Activated CD4-positive, alpha-beta T cell treated with anti-CD3 and anti-CD28 coated beads, Interleukin-2, amount 10 ng/mL, durations not matched to agents 7 days and 5 days (primary cell): ENCODE measurements at places on chromosomes 4 and X. TPM values are rescaled to one million over a fixed set of nuclear protein-coding genes. Genes with fewer than 3 reads are reported as not detected.

RAB39B gene
- total RNA-seq: 8.0 TPM

POF1B gene
- total RNA-seq: 0.12 TPM

FGFBP1 gene
- total RNA-seq: not detected

GRCh38 chr4:181710143-181710542 is 533.1 kb upstream of the TENM3 start:
- no peak overlapping the region for H3K27ac ChIP-seq
- H3K36me3 ChIP-seq: no peaks in the 10 kb centered on the region
- H3K27me3 ChIP-seq: no peaks in the 10 kb centered on the region

DNA sequence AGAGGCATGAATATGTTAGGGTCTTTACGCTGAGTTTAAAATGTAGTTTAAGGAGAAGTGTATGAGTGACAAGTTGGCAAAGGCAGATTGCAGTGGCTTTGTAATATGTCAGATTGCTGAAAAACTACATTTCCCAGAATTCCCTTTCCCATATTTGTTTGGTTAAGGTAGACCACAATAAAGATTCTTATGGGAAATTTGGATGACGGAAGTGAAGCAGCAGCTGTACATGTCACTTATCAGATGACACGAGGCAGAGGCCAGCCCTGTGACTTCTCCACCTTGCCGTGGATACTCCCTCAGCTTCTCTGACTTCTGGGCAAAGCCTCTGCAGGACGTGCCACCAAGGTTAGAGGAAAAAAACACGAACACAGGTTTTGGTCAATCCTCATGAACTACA is 229.7 kb upstream of the DKK2 start:
- H3K27ac ChIP-seq: no peak overlapping the region
- no peak for DNase-seq
- H3K36me3 ChIP-seq: no peaks in the 10 kb centered on the region
- H3K4me3 ChIP-seq: no peak overlapping the region
- peaks cover 3% of the 10 kb centered on the region for H3K27me3 ChIP-seq

GRCh38 chrX:152915541-152916241 is 17.8 kb downstream of the ZNF185 start:
- no peak overlapping the region for H3K4me3 ChIP-seq
- no peaks in the 10 kb centered on the region for H3K27me3 ChIP-seq
- peak; percentile 8 for DNase-seq
- H3K36me3 ChIP-seq: no peaks in the 10 kb centered on the region
- H3K4me1 ChIP-seq: no peaks in the 10 kb centered on the region
- H3K27ac ChIP-seq: no peak overlapping the region

DNA sequence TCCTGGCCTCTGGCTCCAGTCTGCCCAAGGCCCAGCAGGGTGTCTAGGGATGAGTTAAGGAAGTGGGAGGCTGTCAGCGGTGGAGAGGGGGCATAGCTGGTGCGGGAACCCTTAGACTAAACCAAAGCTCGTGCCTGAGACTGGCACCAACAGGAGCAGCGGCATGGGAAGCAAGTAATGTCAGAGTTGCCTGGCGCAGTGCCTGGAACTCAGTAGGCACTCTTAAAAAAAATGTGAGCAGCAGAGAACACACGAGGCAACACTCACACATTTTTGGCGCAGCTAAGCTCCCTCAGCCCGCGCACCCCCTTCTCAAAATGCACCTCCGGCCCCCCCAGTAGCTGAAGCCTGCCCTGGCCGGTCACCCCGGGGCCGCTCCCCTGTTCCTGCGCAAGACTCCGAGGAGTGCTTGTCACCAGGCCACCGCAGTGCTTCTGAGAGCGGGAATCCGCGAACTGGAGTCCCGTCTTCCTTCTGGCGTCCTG is 583 bp downstream of the GABRE start:
- DNase-seq: no peak
- H3K4me3 ChIP-seq: no peak overlapping the region

- DNase-seq: no peak
- no peaks in the 10 kb centered on the region for H3K4me1 ChIP-seq
- peaks cover 7% of the 10 kb centered on the region for H3K27me3 ChIP-seq
- H3K27ac ChIP-seq: no peak overlapping the region
- H3K4me3 ChIP-seq: no peak overlapping the region
These were observed 200.6 kb downstream of the CHIC2 start for GRCh38 chr4:53863736-53864365.

DNA sequence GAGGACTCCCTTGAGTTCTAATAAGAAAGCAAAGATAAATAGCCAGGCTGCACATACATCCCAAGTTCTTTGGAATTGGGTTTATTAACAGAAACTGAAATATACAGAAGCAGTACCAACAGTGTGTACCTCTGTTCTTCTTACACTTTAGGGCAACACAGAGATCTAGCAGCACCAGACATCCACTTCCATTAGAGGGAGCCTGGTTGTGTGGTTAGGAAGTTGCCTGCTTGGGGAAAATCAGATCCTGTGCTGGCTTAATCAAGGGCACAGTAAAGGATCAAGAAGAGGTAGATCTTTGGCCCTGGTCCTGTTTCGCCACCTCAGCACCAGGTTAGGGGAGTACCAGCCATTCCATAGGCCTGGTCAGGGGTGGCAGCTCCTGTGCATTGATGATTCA is 231.1 kb upstream of the ARHGAP24 start:
- H3K27ac ChIP-seq: no peak overlapping the region
- DNase-seq: no peak
- H3K4me3 ChIP-seq: no peak overlapping the region
- no peaks in the 10 kb centered on the region for H3K27me3 ChIP-seq
- H3K36me3 ChIP-seq: no peaks in the 10 kb centered on the region

DNA sequence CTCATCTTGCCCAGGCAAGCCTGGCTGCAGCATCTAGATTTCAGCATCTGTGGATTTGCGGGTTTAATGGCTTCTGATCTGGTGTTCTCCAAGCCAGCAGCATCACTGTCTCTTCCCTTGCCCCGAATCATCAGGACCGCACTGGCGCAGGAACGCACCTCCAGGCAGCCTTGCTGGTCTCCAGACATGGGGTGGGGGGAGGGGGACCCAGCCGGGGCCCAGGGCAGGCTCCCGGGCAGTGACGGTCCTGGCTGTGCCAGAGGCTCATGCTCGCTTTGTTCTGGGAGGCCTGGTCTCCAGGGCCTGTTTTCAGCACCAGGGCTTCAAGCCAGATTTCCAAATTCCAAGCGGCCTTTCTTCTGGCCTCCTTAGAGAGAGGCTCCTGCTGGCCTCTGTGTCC is 4.9 kb downstream of the CFAP99 start:
- H3K36me3 ChIP-seq: no peaks in the 10 kb centered on the region
- no peak for DNase-seq
- no peak overlapping the region for H3K4me3 ChIP-seq
- H3K27ac ChIP-seq: no peak overlapping the region
- H3K4me1 ChIP-seq: peaks cover 12% of the 10 kb centered on the region

DNA sequence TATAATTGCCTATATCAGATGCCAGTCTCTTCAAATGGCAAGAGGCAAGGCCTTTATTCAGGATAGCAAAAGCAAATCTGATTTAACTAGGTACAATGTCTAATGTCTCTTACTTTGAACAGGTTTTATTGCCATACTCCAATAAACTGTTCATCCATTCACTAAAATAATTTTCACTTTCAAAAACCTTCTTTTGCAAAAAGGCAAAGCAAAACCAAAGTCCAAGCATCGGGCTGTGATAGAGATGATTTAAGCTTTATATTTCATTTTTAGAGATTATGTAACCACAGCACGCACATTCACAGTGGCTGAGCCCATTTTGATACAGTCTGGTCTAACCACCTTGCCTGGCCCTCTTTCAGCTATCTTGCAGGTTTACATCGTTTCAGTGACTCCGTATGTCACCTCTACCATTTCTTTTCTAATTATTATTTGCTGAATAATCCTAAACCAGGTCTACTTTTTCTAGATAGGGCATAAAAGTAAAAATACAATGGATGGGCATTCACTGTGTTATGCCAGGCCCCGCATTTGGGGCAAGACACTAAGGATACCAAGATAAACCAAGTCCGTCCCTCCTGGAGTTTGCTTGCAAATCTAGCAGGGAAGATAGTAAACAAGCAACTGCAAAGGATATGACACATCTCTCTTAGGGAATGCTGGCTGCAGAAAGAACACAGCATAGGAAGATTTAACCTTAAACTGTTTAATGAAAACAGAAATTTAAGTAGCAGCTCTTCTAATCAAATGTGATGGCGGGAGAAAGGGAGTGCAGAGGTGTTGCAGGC is 1.8 kb downstream of the CASP3 start:
- H3K36me3 ChIP-seq: peaks cover 54% of the 10 kb centered on the region
- H3K4me3 ChIP-seq: peak overlapping the region; percentile 96
- H3K27ac ChIP-seq: peak overlapping the region; percentile 96
- peaks cover 71% of the 10 kb centered on the region for H3K4me1 ChIP-seq
- no peak for DNase-seq

GRCh38 chrX:133781174-133781573 is 204.2 kb downstream of the GPC3 start:
- no peak overlapping the region for H3K27ac ChIP-seq
- H3K36me3 ChIP-seq: no peaks in the 10 kb centered on the region
- no peaks in the 10 kb centered on the region for H3K27me3 ChIP-seq

DNA sequence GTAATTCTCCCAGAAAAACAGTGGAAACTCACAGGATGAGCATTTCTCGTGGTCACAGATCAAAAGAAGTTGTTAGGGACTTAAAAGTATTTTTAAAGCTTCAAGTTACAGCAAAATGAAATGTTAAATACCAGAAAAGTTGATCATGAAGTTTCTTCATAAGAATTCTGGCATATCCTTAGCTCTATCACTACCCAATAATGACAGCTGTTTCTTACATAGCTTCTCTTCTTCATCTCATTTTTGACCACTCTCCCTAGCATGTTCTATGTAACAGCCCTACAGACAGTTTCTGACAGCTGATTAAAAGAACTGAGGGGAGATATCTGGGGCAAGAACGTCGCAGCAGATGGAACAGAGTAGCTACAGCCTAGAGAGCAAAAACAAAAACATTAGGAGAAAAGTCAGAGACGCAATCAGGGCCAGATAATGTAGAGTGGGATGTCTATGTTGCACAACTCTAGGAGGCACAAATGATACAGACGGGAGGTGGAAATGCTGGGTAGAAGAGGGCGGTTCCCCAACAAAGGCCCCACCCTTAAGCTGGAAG is 108.7 kb downstream of the CORIN start:
- DNase-seq: no peak
- H3K4me1 ChIP-seq: no peaks in the 10 kb centered on the region
- no peak overlapping the region for H3K4me3 ChIP-seq

GRCh38 chr4:175813821-175814220 is 1.8 kb upstream of the GPM6A start:
- H3K27me3 ChIP-seq: no peaks in the 10 kb centered on the region
- H3K36me3 ChIP-seq: no peaks in the 10 kb centered on the region
- no peak for DNase-seq
- no peak overlapping the region for H3K4me3 ChIP-seq
- no peak overlapping the region for H3K27ac ChIP-seq

- no peak for DNase-seq
- H3K27me3 ChIP-seq: no peaks in the 10 kb centered on the region
- no peak overlapping the region for H3K27ac ChIP-seq
- no peak overlapping the region for H3K4me3 ChIP-seq
- no peaks in the 10 kb centered on the region for H3K36me3 ChIP-seq
- H3K4me1 ChIP-seq: no peaks in the 10 kb centered on the region
These were observed 172.9 kb upstream of the TTC29 start for GRCh38 chr4:147118528-147118927.

DNA sequence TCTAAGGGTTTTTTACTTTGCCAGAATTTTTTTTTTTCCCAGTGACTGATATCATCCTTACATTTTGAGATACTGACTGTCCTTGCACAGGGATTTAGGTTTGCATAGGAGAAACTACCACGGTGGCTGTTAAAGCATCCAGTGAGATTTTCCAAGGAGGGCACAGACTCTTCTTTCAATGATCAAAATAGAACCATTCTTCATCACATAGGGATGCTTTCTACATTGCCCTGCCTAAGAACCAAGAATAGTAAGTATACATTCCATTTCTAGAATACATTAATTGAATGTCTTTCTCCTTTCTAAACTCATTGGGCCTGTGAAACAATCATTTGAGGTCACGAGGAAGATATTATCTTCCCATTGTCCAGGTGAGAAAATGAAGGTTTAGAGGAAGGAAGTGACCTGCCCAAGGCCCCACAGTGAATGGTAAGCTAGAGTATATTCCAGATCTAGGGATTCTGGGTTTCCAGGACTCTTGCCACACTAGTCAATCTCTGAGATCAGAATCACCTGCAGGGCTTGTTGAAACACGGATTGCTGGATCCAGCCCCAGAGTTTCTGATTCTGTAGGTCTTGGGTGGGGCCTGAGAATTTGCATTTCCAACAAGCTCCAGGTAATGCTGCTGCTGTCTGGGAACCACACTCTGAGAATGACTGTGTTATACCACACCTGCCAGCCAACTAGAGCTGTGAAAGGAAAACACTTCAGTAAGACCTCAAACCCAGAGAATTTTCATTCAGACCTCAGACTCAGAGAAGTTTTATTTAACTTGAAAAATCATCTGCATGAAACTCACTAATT is 17.7 kb upstream of the TMEM154 start:
- H3K27ac ChIP-seq: peak overlapping the region; percentile 1
- H3K36me3 ChIP-seq: no peaks in the 10 kb centered on the region
- peaks cover 19% of the 10 kb centered on the region for H3K4me1 ChIP-seq
- DNase-seq: no peak
- H3K4me3 ChIP-seq: no peak overlapping the region

DNA sequence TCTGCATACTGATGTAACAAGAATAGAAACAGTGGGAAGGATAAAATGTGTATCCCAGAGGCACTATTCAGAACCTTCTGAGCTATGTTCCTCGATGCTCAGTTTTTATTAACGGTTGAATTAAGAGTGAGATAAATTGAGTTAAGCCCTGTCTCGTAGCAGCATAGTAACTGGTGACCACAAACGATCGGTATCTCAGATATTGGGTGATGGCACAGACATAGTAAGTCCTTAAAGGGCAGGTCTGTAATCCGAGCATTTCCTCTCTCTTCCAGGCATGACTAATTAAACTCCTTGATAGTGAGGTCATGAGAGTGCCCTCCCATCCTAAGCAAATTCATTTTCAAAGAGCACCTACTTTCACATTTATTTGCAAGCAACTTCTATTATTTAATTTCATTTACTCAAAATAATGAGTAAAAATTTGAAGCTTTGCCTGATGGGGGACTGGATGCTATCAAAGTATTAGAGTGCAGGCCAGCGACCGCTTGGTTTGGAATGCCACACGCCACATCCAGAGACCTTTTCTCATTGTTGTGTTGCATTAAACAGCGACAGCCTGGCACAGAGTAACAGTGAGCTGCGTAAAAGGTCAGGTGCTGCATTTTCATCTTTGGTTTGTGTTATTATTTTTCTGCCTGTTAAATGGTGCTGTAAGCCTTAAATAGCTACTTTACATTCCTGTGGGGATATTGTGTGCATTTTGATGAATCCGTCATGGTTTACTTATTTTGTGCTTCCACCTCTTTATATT is 101.9 kb downstream of the PCDH7 start:
- H3K4me1 ChIP-seq: no peaks in the 10 kb centered on the region
- no peak overlapping the region for H3K4me3 ChIP-seq
- H3K27ac ChIP-seq: no peak overlapping the region
- H3K27me3 ChIP-seq: no peaks in the 10 kb centered on the region
- no peaks in the 10 kb centered on the region for H3K36me3 ChIP-seq

- no peak overlapping the region for H3K27ac ChIP-seq
- H3K36me3 ChIP-seq: peaks cover 8% of the 10 kb centered on the region
- DNase-seq: no peak
- H3K27me3 ChIP-seq: peaks cover 19% of the 10 kb centered on the region
These were observed 44.9 kb downstream of the NAT8L start for GRCh38 chr4:2103843-2104547.
